ENCODE measurements at places on chromosomes 13 and 19.

DNA sequence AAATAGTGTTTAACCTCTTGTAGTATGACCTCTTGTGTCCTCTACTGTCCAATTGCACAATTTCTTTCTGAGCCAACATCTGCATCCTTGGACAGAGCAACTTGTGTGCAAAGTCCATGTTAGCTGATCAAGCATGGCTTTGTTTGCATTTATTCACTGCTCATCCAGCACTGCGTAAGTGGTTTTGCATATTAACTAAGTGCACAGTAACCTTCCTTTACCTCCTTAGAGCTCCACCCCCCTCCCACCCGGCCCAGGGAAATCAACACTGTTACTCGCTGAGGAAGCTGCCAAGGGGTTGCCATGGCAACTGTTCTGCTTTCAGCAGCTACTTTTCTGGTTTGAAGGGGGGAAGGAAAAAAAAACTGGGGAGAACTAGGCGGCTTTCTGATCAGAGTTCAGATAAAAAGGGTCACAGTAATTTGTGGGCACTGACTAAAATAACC, 153.5 kb upstream of the KLF12 start:
- DNase-seq, result peak; percentile 60

DNA sequence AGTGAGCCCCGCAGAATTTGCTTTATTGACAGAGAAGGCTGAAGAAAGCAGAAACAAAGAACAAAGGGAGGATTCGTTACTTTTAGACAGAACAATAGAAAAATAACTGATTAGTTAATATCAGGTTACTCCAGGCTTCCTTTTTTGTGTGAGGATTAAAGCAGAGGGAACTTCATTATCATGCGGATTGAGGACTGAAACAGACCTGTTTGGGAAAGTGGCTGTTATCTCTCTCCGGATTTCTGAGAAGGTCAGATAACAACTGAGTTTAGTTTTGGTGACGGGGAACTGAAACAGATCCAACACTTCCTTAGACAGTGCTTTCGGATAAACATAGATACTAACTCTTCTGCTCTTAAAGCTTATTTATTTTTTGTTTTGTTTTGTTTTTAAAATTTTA, 246.4 kb upstream of the ZNF507 start:
- no peak for DNase-seq

- no peak for DNase-seq
Observed at GRCh38 chr13:32589471-32589870, 3.2 kb downstream of the PDS5B start.

GRCh38 chr19:54206030-54206830, 5.6 kb downstream of the RPS9 start:
- DNase-seq, result no peak

DNA sequence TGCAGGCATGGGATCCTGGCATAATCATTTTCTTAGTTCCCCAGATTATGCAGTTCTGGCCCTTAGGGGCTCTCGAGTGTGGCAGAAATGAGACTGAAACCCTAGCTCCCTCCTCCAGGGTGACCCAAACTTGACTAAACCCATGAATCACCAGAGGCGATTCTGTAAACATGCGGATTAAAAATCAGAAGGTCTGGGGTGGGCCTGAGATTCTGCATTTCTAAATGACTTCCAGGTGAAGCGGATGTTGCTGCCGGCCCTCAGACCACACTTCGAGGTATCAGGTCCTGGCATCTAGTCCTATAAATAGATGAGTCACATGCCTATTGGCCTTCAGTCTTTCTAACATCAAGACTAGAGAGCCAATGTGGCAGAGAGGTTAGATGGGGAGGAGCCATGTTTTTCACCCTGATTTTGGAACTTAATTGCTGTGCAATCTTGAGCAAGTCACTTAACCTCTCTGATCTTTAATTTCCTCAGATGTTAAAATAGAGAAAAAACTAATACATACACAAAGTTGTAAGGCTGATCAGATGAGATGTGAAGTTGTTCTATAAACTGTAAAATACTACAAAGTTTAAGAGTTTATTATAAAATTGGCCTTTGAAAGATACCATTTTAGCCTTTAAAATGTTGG, 431.2 kb downstream of the FOXO1 start:
- DNase-seq, result no peak

- DNase-seq, result no peak
Observed at GRCh38 chr19:4539693-4540581, at the start of gene LRG1. LRG1 (minus strand) TSS chr19:4540036; CDS start chr19:4540013, 23 bp downstream.

Data from stimulated activated CD4-positive, alpha-beta T cell treated with anti-CD3 and anti-CD28 coated beads, TNF-alpha, amount 100 ng/mL, for 48 hours (primary cell).